ENCODE measurements at places on chromosomes 1 and 21.

DNA sequence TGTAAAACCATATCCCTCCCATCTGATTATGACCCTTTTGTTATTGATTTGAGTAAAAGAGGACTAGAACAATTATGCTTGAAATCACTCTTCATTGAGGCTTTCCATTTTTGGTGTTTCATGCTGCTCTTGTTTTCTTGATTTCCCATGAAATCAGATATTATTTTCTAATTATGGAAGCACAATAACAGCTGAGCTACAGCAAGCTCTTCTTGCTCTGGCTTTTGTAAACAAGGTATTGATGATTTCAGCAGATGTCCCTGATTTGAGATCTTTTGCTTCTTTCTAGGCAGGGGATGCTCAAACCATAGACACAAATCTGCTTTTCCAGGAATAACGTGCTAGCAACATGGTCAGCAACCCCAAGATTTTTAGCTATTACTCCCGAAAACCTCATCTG lies 607.8 kb downstream of the NCAM2 start:
- no peak for DNase-seq

DNA sequence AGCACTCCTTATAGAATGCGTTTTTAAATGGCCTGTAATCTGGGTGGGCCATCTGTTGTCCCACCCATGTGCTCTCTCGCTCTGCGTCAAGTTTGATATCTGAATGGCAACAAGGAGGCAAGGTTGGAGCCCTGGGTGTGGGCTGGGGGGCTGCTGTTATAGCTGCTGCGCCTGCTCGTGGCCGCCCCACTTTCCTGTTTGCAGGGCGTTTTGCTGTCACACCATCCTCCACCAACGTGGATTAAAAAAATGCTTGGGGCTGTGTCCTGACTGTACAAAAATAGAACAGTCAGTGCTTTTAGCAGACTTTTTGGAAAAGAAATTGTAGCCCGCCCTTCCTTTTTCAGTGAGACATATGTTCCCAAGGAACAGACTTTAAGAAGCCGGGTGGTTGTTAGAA lies 25.4 kb downstream of the UMODL1 start:
- DNase-seq, result no peak

- DNase-seq, result no peak
Observed at GRCh38 chr21:36171741-36172331, 15.2 kb downstream of the DOP1B start.

GRCh38 chr1:26970810-26971209 lies 10.5 kb upstream of the KDF1 start:
- DNase-seq, result no peak

DNA sequence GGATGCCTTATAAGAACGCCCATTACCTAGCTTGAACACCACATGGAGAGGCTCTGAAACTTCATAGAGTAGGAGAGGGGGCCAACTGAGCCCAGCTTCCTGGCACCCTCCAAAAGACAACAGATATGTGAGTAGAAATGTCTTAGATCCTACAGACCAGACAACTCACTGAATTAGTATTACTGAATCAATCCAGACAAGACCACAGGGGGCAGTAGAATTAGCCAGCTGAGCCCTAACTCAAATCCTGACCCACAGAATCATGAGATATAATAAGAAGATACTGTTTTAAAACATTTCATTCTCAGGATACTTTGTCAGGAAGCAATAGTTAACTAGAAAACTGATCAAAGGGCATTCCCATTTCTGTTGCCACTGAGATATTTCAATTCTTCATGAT lies 45.8 kb upstream of the C1orf21 start:
- no peak for DNase-seq

DNA sequence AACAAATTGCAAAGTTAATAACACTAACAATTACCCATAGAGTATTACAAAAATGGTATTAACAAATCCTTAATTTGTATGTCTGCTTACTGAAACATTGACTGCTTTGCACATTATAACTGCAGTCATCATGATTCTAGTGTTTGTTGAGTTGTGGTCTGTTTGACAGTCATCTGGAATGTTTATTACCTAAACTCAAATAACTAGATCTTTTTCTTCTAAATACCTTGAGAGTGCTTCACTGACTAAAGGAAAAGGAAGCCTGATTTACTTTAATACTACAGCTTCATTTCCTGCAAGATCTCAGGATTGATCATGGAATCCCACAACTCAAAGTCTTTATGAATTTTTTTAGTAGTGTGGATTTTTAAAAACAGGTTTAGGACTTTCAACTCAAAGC lies 70.0 kb downstream of the HMCN1 start:
- DNase-seq, result no peak

GRCh38 chr1:236018885-236019453 lies 45.9 kb downstream of the NID1 start:
- no peak for DNase-seq

- DNase-seq, result no peak
Observed at GRCh38 chr1:12629985-12630760, 12.2 kb upstream of the DHRS3 start.

DNA sequence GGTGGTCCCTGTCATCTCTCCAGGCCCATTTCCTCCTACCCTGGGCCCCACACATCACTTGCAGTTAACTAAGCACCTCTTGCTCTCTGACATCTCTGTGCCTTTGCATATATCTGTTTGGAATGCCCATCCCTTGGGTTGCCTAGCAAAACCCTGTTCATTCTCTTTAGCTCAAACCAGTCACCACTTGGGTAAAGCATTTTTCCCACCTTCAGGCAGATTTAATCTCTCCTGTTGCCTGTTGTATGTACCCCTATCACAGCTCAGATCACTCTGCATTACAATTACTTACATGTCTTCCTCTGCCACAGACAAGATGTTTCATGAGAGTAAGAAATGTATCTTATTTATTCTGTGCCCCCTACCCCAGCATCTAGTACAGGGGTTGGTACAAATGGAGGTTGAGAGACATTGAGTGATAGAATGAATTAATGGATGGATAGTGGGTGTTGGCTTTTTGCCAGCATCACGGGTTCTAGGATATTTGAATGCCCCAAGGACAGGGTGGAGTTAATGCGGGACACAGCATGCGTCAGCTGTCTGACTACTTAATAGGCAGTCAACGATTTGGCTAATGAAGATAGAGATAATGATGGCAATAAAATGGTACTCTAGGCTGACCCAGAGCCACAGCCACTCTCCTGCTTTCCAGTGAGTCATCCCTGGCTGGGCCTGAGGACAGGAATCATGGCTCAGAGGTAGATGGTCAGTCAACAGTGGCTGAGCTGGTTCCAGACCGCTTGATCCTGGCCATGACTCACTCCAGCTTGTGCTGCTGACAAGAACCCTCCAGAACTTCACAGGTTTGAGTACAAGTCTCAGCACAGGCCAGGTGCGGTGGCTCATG lies 6.5 kb downstream of the NR0B2 start:
- DNase-seq, result no peak

DNA sequence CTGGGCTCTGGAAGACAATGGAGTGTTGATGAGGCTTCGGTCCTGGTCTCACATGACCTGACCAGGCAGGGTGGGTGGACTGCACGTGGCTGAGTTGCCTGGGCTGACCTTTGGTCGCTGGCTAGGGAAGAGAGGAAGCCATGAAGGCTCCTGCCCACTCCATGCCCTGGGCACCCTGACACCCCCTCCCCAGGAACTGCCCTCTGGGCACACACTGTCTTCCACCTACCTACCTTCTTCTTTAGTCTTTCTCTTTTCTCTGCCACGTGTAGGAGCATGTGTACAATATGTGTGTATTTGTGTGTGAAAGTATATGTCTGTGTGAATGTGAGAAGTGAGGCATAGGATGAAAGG lies 15.1 kb downstream of the POU3F1 start:
- DNase-seq, result no peak

DNA sequence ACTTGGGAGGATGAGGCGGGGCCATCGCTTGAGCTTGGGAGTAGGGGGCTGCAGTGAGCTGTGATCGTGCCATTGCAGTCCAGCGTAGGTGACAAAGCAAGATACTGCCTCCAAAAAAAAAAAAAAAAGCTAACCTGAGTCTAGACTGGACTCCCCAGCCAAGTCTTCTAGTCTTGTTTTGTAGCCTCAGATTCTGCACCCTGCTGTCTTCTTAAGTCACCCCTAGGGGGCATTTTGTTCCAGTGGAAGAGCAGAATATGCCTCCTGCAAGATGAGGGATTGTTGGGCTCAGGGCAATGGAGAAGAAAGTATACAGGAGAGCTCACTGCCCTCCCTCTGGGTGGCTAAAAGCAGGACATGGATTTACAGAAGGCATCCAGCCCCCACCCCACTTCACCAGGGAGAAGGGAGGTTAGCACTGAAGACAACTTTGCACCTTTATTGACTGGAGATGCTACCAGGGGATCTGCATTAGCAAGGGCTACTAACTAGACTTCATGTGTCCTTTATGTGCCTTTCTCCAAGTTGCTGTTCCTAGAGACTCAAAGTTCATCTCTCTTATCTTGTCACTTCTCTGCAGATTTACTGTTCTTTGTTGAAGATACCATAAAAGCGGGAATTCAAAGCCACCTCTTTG lies 15.3 kb upstream of the RNF187 start:
- DNase-seq, result no peak

GRCh38 chr1:66840929-66841328 lies 39.9 kb upstream of the INSL5 start:
- DNase-seq, result no peak

- DNase-seq, result no peak
Observed at GRCh38 chr1:163789911-163790310, 468.2 kb downstream of the NUF2 start.

- DNase-seq, result no peak
Observed at GRCh38 chr1:21814981-21815582, 3.0 kb downstream of the LDLRAD2 start.

DNA sequence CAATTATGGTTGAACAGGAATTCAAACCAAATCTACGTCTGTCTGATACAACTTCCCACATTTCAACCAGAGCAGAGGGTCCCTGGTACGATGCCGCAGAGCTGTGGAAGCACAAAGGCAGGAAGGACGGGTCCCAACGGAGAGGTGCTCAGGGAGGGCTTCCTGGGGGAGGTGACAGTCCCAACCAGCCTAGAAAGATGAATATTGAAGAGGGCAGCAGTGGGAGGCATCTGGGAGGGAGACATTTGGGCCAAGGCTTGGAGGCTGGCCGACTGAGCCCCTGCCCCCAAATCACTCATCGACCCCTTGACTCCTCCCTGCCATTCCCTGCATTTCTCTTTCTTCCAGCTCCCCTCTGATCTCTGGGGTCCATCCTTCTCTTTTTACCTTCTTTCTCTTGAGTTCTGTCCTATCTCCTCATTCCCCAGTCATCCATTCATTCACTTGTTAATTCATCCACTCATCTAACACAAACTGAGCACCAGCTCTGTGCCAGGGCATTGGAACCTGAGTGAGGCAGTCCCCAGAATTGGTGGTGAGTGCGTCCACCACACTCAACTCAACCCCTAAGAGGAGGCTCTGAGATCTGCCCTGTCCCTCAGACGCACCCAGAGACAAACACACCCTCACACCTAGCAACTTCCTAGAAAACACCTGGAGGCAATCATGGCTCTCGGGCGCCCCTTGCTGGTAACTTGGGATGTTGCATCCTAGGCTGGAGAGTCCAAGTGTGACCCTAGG lies 13.2 kb upstream of the CELA3B start:
- DNase-seq, result peak; percentile 83

DNA sequence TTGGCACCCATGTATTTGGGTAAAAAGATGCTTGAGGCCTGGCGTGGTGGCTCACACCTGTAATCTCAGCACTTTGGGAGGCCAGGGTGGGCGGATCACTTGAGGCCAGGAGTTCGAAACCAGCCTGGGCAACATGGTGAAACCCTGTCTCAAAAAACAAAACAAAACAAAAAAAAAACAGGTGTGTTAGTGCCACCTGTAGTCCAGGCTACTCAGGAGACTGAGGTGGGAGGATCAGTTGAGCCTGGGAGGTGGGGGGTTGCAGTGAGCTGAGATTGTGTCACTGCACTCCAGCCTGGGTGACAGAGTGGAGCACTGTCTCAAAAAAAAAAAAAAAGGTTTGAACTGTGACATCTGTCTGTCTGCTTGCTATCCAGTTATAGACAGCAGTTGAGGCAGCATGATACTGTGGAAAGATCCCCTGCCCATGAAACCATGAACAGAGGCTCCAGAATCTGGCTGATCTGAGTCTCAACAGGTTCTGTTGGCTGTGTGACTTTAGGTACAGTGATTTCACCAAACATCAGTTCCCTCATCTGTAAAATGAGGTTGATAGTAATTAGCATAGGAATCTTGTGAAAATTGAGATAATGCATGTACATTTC lies 5.7 kb downstream of the DYRK1A start:
- no peak for DNase-seq

GRCh38 chr1:18731148-18731547 lies 100.5 kb downstream of the PAX7 start:
- no peak for DNase-seq

DNA sequence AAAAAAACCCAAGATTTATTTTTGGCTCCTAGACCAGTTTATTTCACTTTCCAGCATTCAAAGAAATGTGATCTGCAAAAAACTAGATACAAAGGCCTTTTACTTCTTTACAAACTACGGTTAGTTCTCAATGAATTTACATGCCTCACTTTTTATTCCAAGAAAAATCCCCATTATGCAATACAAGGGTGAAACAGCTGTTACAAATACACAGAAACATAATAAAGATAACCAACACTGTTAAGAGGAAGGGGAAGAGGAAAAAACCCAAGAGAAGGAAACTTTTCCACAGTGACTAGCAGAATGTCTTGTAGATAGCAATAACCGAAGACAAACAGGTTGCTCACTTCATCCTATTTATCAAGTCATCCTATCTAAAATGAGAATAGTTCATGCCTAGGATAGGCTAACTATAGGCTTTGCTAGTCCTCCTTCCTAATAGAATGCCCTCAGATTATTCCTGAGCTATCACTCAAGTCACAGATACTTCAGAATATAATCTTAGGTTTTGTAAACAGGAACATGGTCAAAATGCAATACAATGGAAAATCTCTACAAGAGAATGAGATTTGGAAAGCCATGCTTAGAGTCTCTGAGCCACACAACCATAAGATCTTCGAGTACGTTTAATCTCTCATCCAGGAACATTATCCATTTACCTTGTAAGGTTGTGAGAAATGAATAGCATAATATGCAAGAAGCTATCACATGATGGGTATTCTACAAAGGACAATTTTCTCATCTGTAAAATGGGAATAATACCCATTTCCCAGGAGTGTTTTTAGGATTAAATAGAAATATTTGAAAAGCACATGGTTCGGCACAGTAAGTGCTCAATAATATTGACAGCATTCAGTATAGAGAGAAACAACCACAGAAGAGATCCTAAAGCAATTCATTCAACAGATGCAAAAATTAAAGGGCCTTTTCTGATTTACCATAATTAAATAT lies 5.4 kb downstream of the PNRC2 start:
- DNase-seq, result no peak

DNA sequence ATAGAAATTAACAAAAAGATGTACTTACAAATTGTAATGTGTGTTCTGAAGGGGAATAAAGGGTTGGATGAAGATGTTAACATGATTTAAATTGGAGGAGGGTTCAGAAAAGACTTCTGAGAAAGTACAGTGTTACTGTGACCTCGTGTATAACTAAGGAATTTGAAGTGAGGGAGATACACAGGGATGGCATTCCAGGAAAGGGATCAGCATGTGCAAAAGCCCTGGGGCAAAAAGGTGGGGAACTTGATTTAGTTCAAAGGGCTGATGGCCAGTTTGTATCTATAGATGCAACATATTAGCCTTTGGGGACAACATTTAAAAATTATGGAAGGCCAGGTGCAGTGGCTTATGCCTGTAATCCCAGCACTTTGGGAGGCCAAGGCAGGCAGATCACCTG lies 33.3 kb upstream of the DEGS1 start:
- no peak for DNase-seq

GRCh38 chr1:46223472-46223943 lies 20.4 kb downstream of the LURAP1 start:
- DNase-seq, result peak; percentile 45
